RWPE2 (cell line): ENCODE measurements at places on chromosomes 11 and 22.

- no peak for DNase-seq
These were observed 2.2 kb upstream of the DDX10 start for GRCh38 chr11:108662700-108663099.

DNA sequence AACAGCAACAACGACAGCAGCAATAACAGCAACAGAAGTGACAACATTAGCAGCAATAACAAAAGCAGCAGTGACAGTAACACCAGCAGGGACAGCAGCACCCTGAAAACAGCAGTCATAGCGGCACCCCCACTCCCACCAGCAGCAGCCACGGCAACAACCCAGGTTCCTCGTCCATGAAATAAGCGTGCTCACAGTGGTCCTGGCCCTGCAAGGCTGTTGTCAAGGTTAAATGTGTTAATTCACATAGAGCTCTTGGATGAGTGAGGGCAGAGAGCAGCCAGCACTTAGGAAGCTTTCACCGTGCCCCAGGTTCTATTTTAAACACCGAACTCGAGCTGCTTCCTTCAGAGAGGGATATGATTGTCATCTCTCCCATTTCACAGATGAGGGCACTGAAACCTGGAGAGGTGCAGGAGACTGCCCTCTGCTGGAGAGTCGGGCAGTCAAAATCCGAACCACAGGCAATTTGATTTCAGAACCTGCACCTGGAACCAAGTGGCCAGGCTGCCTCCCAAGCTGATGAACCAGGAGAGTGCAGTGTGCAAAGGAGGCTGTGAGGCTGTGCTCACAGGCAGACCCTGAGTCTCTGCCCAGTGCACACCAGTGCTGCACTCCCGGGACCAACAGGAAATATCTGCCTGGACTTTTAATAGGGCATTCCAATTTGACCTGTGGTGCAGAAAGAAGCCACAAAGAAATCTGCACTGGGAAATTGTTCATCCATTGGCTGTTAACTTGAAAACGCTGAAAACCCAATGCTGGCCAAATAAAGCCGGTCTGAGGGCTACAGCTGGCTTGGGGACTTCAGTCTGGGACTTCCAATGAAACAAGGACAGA is 22.9 kb upstream of the FGF3 start:
- DNase-seq = no peak

DNA sequence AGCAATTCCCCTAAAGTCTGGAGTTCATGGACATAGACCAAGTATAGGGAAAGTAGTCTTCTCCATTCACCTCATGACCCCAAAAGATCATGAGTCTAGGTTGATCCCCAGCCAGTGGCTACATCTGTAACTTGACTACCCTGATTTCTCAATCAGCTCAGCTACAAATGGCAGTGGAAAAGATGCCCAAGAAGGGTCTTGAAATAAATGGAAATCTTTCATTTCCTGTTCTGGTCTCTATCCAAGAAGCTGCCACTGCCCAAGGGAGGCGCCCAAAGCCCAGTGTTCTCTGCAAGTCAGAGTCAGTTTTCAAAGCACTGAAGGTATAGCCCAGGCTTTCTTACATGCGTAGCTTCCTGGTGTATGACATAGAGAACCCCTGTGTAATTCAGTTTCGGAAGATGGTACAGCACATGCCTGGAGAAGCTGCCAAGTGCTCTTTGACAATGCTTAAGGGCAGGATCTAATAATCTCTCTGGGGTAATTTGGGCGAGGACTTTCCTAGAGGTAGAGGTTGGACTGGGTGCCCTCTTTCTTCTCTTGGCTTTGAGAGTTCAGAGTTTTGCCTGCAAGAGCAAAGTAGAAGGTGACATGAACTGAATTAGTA is 101.1 kb downstream of the ADAMTS15 start:
- no peak for DNase-seq

DNA sequence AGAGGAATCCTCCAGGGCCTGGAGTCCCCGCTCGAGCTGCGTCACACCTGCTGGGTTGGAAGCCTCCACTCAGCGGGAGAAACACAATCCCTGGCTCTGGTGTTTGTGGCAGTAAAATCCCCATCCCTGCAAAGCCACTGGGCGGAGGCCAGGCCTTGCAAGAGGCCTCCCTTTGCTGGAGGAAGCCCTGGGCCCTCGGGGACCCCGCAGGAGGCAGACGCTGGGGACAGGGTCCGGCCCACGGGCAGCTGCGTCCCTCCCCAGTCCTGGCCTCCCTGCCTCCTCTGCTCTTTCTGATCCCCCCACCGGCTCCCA is 194.7 kb downstream of the BRD1 start:
- DNase-seq = no peak

- DNase-seq = no peak
These were observed 385.9 kb upstream of the ANO5 start for GRCh38 chr11:21806947-21807346.

DNA sequence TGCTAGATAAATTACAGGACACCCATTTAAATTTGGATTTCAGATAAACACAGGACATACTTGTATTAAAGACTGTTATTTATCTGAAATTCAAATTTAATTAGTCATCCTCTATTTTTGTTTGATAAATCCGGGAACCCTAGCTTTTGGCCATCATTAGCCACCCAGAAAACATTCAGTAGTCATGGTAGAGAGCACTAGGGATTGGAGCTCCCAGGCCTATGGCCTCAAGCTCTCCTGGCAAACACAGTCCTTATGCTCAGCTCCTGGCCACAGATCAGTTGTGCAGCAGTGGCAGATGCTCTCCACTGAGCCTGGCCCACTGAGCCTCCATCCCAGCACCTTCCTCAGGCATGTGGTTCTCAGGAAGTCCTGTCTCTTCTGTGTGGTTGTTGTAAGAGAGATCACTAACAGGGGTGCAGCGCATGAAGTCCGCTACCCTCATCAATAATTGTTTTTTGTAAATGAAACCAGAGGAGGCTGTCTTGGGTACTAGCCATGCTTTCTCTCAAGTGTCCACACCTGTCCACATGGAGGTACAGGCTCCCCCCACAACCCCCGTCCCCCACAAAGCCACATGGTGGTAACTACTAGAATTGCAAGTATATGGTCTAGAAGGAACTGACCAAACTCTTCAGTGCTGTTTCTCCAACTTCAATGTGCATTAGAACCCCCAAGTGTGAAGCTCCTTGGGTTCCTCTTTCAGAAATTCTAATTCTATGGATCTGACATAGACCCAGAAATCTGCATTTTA is 1.1 kb upstream of the IRAG1 start:
- no peak for DNase-seq

GRCh38 chr11:44017443-44018126 is 30.2 kb upstream of the ACCSL start:
- DNase-seq = no peak

GRCh38 chr11:122215244-122215992 is 99.4 kb upstream of the BLID start:
- no peak for DNase-seq

- DNase-seq = no peak
These were observed 25.8 kb downstream of the LAYN start for GRCh38 chr11:111566324-111566723.

DNA sequence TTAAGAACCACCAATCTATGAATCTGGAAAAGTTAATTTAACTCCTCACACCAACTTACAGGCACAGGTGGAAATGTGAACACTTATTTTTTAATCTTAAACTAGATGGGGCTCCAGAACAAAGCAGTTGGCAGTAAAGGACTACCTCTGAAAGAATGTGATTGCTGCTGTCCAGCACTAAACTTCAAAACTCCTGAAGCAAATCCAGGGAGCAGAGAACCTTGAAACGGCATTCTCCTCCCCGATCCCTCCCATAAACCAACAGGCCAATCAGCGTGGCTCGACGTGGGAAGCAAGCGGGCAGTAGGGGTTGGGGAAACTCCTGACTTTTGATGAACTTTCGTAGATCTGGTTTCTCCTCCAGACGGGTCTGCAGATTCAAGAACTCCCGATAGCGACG is 5.0 kb downstream of the SNX19 start:
- no peak for DNase-seq

DNA sequence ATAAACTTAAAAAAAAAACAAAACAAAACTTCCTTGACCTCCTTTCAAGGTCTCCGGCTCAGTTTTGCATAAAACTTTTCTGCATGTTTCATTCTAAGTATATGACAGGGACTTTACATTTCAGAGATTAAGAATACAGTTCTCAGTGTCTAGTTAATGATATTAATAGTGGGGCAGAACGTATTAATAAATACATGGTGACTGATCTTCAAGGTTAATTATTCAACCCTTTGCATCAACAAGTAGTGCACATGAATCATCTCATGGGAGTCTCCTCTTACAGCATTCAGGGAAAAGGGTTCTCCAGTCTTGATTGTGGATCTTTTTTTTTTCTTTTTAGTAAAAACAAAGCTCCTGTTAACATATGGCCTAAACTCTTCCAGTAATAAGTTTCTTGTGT is 146.8 kb downstream of the KIRREL3 start:
- no peak for DNase-seq

GRCh38 chr11:8039530-8040260 is 41.3 kb upstream of the TUB start:
- DNase-seq = no peak

DNA sequence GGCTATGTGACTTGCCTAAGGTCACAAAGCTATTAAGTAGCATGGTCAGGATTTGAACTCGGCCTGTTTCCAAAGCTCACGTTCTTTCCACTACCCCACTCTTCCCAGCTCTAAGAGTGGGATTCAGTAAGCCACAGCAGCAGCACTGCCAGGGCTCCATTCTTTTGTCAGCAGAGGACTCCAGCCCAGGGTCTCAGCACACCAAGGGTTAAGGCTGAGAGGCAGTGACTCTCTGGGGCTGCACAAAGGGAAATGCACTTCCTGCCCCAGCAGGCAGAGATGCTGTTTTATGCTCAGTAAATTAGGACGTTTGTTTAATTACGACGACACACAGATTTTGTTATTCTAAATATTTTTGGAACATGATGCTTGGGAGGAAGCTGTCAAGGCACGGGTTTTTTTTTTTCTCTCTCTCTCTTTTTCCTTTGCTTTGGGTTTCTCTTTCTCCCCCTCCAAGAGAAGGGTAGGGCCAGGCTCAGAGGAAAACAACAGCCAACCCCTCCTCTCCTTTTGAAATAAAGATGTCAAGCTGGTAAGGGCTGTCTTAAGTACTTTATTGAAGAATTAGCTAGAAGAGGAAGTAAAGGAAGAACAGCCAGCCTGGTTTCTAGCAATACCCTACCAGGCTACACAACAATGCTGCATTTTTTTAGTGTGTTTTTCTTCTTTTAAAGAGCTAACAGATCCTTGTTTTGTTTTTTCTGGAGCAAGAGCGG is 2.8 kb downstream of the MYH9 start:
- no peak for DNase-seq

DNA sequence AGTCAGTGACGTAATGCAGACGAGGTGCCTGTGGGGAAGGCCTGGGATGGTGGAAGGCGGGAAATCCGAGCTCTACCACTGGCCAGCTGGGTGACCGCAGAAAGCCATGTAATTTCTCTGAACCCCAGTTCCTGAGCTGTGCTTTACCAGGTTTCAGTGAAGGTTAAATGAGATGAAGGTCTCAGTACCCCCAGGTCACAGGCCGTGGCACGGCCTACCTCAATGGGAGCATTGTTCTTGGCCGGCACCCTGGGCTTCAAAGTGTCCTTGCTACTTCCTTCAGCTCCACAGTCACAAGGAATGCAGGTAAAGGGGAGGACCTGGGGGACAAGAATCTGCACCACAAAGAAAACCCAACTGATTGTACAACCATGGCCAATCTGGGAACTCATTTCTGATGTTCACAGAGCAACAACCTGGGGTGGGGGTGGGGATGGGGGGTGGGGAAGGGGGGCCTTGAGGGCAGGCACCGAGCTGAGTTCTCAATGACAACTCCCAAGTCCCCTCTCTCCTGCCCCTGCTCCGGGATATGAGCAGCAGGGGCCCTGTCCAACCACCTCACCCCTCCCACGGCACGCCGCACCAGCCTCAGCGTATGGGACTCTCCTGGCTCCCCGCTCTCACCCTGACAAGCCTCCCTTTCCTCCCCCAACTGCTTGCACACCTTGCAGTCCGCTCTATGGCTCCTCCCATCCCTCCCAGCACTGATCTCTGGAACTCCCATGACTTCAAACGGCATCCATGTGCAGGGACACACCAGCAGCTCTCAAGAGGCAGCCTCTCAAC is 59.1 kb upstream of the ARFGAP3 start:
- DNase-seq = no peak

GRCh38 chr11:36278531-36279282 is 10.5 kb downstream of the COMMD9 start:
- no peak for DNase-seq

- DNase-seq = no peak
These were observed 60.3 kb downstream of the UBASH3B start for GRCh38 chr11:122715548-122716440.

GRCh38 chr11:64766881-64767280 is 7.1 kb upstream of the PYGM start:
- no peak for DNase-seq

DNA sequence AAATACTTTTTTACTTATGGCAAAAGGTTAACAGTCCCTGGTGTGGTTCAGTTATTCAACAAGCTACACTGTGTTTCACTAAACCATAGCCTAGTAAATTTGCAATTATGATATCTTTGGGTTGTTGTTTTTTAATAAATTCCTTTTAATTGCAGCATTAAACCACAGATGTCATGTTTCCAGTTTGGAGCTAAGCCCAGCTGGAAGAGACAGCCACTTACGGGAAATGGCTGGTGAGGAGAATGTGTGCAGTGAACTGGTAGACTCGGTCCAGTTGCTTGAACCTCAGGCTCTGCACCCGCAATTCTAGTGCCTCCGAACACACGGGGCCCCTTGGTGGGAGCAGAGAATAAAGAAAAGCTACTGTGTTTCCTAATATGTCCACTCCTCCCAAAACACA is 70.8 kb downstream of the WNT11 start:
- no peak for DNase-seq

DNA sequence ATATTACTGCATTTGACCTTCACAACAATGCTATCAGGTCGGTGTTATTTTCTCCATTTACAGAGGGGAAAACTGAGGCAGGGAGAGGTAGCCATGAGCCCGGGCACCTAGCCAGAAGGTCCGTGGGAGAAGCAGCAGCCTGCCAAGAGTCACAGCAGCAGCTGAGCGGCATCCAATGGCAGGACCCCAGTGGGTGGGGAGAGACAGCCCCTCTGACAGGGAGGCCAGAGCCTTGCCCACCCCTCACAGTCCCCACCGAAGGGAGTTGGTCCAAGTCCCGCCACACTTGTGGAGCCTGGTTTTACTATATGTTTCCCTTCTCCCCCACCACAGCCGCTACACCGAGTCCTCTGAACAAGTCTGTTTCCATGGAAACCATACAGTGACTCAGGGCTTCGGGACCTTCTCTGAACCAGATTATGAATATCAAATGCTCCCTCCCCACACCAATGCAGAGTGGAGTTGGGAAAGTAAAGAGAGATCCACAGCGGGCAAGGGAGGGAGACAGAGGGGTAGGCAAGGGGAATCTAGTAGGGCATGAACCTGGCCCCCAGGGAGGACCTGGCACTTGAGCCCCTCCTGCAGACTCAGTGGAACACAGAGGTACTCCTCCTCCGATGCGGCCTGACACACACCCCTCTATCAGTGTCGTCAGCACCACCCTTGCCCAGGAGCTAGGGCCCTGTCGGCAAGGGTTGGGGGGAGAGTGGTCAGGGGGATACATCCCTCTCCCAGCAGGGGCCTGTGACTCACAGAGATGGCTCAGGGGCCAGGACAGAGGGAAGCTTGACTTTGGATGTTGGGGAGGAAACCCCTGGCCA is 2.5 kb downstream of the CHST1 start:
- DNase-seq = no peak

GRCh38 chr11:13128354-13128753 is 119.2 kb downstream of the RASSF10 start:
- DNase-seq = no peak
